Urinary bladder (tissue), 4 donors: ENCODE measurements at places on chromosomes 3 and 15.

- DNase-seq = no peak
Observed at GRCh38 chr15:93028111-93028631, 60.8 kb downstream of the RGMA start.

DNA sequence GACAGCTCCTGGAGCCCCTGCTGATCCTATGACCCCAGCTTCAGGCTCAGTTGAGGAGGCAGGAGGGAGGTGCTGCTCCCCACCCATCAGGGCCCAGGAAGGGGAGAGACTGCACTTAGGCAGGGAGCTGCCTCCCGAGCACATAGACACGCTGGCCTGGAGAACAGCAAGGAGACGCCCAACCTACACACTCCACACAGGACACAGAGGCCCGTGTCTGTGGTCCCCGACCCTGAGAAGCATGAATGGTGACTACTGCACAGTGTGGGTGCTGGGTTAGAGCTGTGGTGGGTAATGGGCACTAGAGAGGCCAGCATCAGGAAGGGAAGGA is 1.1 kb upstream of the HHATL start:
- DNase-seq = no peak

DNA sequence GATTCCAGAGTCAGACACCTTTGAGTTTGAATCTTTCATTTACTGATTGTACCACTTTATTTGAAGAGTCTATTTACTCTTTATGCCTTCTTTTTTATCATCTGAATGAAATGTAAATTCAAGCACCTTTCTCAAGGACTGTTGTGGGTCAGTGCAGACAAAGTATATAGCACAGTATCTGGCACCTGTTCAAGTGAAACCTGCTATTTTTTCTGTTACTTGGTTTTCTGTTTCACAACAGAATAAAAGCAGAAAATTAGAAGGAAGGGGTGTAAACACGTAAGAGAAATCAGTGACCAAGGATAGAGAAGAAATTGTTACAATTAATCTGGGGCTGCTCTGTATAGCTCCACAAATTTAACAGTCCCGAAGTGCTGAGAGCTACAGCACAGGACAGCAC is 357.4 kb downstream of the RSL24D1 start:
- DNase-seq = no peak

GRCh38 chr3:103705641-103706040 is 1270.8 kb downstream of the ZPLD1 start:
- no peak for DNase-seq

GRCh38 chr15:75523011-75523410 is 56.1 kb downstream of the PTPN9 start:
- no peak for DNase-seq

DNA sequence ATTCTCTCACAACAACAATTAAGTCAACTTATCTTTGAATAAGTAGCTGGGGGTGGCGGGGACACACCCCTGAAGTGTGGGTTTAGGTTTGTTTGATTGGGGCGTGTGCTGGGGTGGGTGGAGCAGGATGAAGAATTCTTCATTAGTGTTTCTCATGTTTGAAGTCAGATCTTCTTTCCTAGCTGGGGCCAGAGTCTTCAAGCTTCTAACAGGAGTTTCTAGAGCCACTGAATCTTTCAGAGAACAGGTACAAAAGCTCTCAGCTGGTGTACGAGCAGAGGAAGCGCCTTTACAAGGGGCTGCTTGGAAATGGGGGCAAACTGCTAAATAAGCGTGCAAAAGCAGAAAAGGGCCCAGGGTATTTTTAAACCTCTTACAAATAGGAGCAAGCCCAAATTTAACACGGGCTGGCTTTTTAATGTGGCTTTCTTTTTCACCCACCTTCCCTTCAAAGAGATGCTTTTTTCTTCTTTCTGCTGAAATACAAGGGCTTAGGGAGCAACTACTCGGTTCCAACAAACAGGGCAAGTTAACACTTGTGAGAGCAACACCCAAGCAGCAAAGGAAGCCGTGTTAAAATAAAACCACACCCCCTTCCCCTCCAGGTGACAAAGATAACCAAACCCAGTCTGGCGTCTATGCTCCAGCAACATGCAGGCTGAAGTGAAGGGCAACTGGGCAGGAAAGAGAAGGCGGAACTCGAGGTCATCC is 86.9 kb upstream of the RASGRP1 start:
- DNase-seq = no peak

DNA sequence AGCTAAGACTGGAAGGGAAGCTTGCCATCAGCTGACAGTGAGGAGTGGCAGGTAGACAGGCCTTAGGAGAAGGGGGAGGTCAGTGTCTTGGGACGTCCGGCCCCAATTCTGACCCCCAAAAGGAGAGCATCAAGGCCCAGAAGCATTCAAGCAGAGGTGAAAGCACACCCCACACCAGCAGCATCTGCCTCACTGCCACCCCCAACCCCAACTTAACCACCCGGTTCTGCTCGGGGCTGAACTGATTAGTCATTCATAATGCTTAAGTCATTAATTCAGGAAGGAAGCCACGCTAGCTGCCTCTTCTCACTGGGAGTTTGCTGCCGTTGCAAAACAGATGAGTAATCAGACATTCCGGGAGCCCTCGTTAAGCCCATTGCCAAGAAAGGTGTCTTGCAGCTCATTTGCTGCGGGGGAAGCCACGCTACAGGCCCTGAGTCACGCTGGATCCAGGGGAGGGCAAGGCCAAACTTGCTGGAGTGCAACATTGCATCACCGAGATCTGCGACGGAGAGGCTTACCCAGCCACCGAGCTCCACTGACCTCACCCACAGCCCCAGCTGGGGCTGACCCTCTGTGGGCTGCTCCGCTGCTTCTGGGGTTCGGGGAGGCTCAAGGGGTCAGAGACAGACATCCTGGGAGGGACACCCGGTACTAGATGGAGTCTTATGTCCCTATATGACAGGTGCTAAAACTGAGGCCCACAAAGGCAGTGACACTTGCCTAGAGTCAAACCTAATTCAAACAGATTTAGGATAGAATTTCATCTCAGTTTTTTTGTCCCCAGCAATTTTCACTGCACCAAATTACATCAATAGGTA is 46.4 kb upstream of the HES1 start:
- no peak for DNase-seq

- DNase-seq = no peak
Observed at GRCh38 chr3:115072265-115073021, 74.6 kb downstream of the ZBTB20 start.

- DNase-seq = no peak
Observed at GRCh38 chr15:32878342-32878741, 160.5 kb downstream of the GREM1 start.

DNA sequence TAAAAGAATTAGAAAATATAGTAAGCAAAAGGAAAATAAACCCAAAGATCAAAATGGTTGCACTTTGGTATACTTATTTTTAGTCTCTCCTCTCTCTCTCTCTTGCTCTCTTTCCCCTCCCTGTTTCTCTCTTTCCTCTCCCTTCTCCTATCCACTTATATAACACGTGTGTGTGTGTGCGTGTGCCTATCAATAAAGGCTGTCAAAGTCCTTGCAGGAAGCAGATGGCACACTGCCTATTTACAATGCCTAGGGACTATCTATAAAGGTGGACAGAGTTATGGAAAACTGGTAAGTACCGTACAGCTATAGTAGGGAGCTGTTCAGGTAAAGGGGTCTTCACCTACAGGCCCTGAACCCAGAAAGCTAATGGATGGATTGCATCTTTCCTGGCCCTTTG is 161.6 kb downstream of the SQOR start:
- DNase-seq = no peak

DNA sequence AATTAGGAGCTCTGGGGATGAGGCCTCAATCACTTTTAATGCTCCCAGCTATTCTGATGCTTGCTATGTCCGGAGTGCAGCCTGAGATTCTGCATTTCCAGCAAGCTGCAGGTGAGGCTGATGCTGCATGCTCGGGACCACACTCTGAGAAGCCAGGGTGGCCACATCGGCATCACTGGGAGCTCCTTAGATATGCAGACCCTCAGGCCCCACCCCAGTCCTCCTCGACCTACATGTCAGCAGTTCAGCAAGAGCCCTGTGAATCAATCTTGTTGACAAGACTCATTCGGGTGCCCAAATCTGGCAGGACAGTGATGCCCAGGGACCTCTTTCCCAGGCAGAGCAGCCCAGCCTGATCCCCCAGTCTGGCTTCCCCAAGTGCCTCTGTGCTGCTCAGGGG is 44.1 kb upstream of the LCTL start:
- DNase-seq = no peak

DNA sequence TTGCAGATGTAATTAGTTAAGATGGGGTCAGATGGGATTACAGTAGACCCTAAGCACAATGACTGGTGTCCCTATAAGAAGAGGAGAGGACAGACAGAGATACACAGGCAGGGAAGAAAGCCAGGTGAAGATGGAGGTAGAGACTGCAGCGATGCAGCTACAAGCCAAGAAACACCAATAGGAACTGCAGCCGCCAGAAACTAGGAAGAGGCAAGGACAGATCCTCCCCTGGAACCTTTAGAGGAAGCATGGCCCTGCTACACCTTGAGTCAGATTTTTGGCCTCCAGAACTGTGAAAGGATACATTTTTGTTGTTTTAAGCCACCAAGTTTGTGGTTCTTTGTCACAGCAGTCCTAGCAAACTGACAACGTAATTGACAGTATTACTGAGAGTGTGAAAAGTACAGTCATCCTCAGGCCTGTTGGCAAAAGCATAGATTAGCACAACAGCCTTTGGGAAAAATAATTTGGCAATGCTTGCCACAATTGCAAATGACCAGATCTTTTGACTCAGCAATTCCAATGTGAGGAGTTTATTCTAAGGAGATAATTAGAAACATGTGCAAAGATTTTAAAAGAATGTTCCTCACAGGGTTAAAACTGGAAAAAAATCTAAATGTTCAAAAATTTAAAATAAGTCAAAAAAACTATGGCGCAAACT is 82.6 kb upstream of the TJP1 start:
- no peak for DNase-seq

DNA sequence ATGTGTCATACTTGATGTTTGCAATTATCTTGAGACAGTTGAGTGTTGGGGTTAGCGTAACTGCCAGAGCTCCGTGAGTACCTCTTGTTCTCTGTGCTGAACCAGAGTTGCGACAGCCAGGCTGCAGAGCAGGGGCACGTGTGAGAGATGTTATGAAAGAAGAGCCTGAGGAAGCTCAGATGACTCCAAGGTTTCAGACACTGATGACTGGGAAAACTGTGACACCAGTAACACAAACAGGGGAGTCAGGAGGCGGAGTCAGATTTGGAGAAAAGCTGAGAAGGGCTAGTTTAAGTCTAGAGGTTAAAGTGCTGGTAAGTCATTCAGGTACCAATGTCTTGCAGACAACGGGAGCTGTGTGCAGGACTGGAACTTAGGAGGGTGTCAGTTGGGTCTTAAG is 45.0 kb downstream of the BLM start:
- DNase-seq = no peak

DNA sequence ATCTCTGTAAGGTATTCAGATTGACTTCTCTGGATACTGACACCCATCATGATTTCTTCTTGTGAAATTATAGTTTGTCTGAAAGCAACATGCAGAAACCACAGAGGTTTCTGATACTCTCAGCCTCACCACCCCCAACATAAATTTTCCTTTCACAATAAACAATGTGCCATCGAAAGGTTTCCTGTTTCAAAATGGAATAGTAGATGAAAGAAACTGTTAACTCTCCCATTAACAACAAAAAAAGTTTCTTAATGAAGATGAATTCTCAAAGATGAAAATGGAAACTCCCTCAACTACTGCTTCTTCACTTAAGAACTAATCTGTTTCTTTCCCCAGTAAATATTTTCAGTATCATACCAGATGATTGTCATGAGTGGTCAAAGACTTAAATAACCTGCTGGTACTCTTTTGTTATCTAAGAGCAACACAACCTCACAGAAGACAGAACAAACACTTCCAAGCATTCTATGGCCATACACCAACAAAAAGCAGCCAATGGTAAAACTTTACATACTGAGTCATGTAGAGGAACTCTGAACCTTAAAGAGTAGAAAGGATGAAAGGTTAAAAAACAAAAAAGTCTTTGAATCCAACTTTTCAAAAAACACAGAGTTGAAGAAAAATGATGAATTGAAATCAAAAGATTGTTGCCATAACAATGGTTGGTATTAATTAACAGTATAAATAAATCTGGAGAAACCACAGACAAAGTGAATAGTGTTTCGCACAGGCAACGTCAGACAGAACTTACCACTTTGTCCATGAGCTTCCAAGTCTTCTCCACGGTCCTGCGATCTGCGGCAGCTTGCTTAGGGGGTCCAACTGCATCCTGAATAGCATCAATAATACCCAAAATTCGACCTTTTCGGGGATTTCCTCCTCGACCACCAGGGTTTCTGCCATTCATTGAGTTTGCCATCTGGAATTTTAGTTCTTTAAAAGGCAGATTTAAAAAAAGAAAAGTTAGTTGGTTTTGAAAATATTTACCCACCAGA is 1.9 kb downstream of the CBLB start:
- no peak for DNase-seq

DNA sequence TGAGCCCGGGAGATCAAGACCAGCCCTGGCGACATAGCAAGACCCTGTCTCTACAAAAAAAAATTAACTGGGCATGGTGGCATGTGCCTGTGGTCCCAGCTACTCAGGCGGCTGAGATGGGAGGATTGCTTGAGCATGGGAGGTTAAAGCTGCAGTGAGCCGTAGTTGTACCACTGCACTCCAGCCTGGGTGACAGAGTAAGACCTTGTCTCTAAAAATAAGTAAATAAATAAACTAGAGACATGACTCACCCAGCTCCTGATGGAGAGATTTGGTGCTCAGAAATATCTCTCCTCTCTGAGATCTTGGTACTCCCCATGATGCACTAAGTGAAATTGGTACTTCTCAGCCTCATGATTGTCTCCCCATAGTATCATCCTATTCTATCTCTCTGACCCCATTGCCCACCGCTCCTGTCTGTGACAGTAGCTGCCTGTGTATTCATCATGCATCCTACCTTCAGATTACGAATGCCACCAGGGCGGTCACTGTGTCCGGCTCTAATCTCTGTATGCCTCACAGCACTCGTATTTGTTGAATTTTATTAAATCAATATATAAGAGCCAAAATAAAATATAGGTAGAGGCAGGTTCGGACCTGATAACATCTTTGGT is 50.9 kb downstream of the ABHD2 start:
- no peak for DNase-seq

GRCh38 chr3:179000659-179001058 is 71.0 kb downstream of the ZMAT3 start:
- no peak for DNase-seq

DNA sequence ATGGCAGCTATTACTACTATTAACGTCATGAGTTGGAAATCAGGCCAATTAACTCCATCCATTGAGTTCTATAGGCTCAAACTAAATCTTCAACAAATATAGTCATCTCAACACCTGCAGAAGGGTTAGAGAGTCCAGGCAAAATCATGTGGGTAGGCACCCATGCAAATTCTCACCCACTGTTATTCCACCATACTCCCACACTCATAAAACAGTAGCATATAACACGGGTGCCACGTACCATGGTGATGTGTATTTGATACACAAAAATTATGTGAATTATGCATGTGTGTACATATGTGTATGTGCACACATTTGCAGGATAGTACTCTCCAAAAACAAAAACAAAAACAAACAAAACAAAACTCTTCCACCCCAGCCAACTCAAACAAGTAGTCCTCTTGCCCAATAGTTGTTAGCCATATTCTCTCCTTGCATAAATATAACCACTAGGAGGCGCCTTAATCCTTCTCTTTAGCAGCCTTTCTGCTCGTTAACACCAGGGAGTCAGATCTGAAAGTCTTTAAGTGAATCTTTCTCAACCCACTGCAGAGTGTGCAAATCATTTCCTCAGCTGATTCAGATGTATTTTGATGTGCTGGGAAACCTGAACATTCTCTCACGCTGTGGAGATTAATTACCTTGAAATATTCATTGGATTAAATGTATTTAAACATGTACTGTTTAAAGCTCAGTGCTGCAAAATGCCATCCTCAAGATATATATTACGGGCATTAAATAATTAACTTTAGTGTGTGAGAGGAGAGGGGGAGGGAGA is 38.0 kb upstream of the COPB2 start:
- DNase-seq = peak; percentile 63
